ENCODE measurements at places on chromosomes 1 and 21.
A peak's percentile ranks its signal among the peaks of the same experiment; 100 is the strongest.

- peak; percentile 94 for DNase-seq
Observed at GRCh38 chr1:3261007-3261968, 192.3 kb downstream of the PRDM16 start.

- DNase-seq: no peak
Observed at GRCh38 chr1:94676686-94677085, 135.1 kb upstream of the F3 start.

DNA sequence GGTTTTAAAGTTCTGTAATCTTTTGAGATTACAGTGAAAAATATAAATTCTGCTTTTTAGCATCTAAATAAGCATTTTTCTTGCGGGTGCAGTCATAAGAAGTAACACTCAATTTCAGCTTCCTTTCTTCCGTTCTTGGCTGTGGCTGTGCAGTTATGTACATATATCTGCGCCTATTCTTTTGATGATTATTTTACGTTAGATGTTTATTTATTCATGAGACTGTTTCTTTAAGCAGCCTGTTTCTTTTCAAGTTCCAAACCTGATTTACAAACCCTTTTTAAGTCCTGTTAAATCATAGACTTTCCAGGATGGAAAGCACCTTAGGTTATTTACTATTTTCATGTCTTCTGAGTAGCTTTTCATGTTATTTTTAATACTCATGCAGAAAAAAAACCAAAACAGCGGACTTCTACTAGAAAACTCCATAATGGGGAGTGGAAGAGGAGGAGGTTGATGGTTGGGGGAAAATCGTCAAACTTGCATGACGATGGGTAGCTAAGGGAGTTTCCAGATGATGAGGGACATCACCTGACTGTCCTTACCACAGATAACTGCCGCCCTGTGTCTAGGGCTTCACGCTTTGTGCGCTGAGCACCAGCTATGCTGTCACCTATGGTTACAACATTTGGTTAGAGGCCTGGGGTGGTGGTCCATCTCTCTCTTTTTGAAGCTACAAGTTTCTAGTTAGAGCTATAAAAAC lies 2.6 kb downstream of the PRDM2 start:
- DNase-seq: no peak

- no peak for DNase-seq
Observed at GRCh38 chr1:110457206-110457605, 6.3 kb downstream of the PROK1 start.

- DNase-seq: no peak
Observed at GRCh38 chr1:54574158-54574778, 26.2 kb downstream of the ACOT11 start.

GRCh38 chr21:45817345-45817744 lies 164.2 kb upstream of the COL6A1 start:
- no peak for DNase-seq

DNA sequence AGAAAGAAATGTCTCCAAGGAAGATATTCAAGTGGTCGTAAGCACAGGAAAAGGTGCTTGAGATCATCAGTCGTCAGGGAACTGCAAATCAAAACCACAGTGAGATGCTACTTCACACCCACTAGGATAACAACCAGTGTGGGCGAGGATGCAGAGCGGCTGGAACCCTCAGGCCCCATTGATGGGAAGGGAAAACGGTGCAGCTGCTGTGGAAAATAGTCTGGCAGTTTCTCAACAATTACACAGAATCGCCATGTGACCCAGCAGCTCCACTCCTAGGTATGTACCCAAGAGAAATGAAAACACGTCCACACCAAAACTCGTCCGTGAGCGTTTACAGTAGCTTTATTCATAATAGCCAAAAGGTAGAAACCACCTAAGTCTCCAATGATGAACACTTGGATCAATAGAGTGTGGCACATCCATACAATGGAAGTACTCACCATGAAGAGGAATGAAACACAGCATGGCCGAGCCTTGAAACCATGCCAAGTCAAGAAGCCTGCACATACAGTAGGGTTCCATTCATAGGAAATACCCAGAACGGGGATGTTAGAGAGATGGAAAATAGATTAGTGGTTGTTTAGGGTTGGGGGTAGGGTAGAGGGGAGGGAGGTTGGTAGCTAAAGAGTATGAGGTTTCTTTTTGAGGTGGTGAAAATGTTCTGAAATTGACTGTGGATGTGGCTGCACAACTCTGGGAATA lies 6.1 kb downstream of the DFFB start:
- no peak for DNase-seq

DNA sequence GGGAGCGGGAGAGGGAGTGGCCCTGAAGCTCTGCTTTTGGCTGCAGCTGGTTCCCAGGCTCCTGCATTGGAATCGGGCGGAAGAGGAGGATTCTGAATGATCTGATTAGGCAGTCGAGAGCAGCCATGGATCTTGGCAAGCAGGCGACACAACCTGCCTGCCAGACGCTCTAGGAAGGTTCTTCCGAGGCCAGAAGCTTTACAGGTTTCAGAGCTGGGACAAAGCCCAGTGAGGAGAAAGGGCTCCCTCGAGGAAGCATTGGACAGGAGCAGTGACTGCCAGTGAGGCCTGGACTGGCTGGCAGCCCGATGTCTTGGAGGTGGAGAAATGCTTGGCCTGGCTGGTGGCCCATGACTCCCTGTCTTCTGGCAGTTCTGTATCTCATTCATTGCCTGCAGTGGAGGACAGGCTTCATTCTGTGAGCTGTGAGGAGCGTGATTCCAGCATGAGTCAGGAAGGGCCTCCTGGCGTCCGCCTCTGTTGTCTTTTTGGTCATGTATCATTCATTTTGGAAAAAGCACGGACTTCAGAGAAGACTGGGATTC lies 132.7 kb upstream of the IPO9 start:
- DNase-seq: peak; percentile 73

GRCh38 chr1:165877411-165877810 lies 50.0 kb downstream of the UCK2 start:
- no peak for DNase-seq

- DNase-seq: peak; percentile 92
Observed at GRCh38 chr1:30748098-30748698, 9.4 kb downstream of the LAPTM5 start.

DNA sequence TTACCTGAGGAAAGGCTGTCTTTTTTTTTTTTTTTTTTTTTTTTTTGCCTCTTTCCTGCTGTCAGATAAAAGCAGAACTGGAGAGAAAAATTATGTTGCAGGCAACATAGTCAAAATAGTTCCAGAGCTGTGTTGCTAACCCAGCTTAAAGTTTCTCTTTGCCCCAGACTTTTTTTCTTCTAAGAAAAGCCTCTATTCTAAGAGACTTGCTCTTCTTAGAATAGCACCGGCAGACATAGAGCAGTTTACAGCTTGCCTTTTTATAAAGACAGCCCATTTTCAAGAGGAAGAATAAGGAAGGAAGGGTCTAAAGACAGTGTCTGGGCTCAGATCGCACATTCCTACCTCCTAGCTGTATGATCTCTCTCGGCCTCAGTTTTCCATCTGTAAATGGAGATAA lies 88.7 kb downstream of the TENT5C start:
- no peak for DNase-seq

- DNase-seq: peak; percentile 85
Observed at GRCh38 chr1:43763497-43763973, 56.2 kb downstream of the ST3GAL3 start.

GRCh38 chr1:183070923-183071618 lies 47.9 kb downstream of the LAMC1 start:
- no peak for DNase-seq

DNA sequence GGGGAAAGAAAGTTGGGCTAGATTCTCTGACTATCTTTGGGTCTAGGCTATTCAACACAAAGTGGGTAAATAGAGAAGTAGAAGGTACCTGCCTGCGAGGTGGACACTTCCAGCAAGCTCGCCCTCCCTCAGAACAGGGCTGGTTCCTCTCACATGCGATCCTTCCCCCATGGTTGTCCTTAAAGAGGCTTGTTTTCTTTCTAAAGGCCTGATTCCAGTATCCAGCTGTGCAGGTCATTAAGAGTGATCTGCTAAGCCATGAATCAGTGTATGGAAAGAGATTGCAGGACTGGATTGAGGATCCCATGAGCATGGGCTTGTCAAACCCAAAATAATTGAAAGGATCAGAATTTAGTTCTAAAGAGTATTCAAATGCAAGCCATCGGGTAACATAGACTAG lies 189.0 kb downstream of the URB2 start:
- DNase-seq: no peak

- no peak for DNase-seq
Observed at GRCh38 chr1:85484716-85485115, 19.8 kb upstream of the DDAH1 start.

GRCh38 chr21:15061747-15062605 lies 2.8 kb downstream of the NRIP1 start:
- no peak for DNase-seq
